ENCODE measurements at places on chromosomes 5 and 9.

DNA sequence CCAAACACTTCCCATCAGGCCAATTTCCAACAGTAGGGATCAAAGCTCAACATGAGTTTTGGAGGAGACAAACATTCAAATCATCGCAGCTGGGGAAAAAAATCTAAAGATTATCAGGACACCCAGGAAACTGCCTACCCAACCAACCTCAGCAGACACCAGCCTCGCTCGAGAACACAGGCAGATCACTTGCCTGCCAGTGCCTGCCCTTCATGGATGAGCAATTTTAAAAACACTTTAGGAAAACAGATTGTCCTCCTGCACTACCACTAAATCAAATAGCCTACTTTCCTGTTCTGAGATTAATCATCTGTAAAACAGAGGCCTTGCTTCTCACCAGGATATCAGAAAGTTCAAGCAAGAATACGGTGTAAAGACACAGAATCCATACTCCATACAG, 14.7 kb upstream of the TMEM174 start:
- DNase-seq: no peak

DNA sequence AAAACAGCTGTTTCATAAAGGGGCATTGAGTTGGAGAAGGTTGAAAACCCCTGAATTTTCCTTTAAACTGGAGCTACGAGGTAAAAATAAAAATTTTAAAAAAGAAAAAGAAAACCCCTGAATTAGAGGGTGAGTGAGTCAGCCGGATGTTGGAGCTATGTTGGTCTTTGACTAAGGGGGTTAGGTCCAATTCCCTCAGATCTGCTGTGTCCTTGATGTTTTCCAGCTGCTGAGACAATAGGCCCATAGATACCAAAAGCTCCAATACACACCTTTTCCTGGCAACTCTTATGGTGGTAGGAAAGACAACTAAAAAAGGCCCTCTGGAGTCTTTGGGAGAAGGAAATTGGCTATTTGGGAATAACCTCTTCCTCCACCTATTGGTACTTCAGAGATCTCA, 79.4 kb upstream of the SAP30L start:
- DNase-seq: no peak

DNA sequence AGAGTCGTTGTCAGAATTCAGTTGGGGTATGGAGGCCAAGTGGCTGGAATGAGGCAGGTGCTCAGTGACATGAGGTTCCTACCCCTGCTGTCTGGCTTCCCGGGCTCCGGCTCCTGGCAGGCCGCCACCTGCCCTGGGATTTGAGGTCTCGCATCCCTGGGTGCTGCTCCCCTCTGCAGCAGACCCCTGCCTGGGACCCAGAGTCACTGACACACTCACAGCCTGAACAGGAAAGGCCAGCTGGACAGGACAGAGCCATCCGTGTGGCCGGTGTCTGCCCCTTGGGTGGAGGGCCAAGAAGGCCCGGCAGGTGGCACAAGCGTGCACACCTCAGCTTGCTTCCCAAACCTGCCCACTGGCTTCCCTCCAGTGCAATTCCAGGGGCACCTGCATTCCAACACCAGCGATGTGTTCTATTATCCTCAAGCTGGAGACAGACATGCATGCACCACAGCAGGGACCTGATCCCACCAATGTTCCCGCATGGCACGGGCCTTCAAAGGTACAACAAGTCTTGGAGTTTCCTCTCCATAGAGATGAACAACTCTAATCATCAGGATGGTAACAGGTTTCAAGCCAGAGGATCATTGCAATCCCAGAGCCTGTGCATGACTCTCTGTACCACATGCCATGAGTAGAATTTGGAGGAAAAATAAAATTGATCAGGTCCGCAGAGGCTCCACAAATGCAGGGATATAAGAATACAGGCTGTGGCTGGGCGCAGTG, 45.6 kb upstream of the RNF130 start:
- DNase-seq: no peak

DNA sequence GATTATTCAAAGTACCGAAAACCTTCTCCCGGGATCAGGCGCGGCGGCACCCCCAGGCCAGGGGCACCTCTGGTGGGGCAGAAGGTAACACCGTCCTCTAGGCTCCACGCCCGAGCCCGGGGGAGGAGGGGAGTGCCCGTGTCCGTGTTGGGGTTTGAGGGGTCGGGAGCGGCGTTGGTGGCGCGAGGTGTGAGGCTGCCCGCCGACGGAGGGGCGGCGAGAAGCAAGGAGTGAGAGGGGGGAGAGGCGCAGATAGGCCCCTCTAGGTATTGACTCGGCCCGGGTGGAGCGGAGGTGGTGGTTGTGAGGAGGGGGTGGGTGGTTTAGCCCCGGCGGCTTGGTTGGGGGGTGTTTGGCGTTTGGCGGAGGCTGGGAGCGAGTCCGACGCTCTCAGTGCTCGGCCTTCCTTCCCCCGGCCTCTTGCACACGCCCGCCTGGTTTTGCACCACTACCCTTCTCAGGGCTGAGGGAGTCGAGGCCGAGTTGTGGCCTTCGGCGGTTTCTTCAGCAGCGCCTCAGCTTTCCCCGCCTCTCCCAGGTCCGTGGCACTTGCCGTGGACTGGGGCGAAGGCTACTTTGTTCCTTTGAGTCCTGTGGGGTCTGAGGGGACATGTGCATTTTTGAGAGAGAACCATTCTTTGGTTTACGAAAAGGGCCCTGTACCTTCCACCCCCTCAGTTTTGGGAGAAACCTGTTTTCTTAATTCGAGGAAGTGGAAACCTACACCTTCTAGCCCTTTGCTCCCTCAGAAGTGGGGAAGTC, 450 bp downstream of the GPBP1 start:
- DNase-seq: no peak

GRCh38 chr5:75239681-75240080, 3.0 kb upstream of the ANKRD31 start:
- DNase-seq: no peak

- DNase-seq: no peak
Observed at GRCh38 chr5:334903-335739, 13.6 kb downstream of the AHRR start.

GRCh38 chr9:100689635-100690034, 111.8 kb downstream of the CAVIN4 start:
- no peak for DNase-seq

GRCh38 chr5:124981901-124982300, 235.5 kb upstream of the ZNF608 start:
- DNase-seq: no peak

GRCh38 chr9:5611321-5612184, 17.4 kb upstream of the RIC1 start:
- no peak for DNase-seq

GRCh38 chr9:90979639-90980038, 178.0 kb downstream of the SYK start:
- DNase-seq: no peak

GRCh38 chr9:76137931-76138330, 247.5 kb downstream of the PCSK5 start:
- no peak for DNase-seq

DNA sequence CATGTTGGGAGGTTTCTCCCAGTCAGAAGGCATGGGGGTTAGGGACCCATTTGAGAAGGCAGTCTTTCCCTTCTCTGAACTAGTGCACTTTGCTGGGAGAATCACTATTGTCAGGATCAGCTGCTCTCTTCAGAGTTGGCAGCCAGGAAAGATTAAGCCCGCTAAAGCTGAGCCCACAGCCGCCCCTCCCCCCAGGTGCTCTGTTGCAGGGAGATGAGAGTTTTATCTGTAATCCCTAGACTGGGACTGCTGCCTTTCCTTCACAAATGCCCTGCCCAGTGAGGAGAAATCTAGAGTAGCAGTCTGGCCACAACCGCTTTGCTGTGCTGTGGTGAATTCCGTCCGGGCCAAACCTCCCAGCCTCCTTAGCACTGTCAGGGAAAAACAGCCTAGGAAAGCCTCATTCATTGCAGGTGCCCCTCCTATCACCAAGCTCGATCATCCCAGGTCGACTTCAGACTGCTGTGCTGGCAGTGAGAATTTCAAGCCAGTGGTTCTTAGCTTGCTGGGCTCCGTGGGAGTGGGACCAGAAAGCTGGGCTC, 69.8 kb downstream of the CNTLN start:
- no peak for DNase-seq

GRCh38 chr9:133275105-133276000, at the start of gene ABO:
Gene ABO (minus strand): TSS chr9:133275201.
- no peak for DNase-seq

DNA sequence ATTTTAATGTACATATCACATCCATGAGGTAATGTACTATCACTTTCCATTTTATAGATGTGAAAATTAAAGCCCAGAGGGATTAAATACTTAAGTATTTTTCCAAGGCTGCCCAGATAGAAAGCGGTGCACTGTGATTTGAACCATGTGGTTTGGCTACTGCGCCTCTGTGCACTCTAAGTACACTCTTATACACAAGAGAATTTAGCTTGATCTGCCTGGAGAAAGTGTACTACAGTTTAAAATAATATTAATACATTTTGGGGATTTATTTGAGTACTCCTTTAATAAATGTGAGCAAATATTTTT, 360.4 kb upstream of the ACTBL2 start:
- no peak for DNase-seq

- no peak for DNase-seq
Observed at GRCh38 chr5:176564002-176564401, 14.9 kb downstream of the CDHR2 start.

DNA sequence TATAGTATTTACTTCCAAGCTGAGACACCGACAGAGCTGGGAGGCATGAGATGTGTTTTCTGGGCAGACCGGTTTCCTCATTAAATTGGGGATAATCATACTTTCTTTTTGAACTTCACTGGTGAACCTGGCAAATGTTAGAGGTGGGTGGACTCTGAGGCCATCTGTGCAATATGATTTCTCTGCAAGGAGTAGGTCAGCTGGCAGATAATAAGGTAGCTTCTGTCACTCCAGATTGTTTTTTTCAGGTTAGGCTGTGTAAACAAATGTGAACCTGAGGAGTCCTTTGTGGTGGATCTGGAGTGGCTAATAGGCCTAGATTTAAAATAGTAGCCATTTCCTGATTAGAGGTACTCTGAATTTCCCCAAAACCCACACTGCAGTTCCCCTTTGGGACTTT, 75.4 kb upstream of the S1PR3 start:
- no peak for DNase-seq

DNA sequence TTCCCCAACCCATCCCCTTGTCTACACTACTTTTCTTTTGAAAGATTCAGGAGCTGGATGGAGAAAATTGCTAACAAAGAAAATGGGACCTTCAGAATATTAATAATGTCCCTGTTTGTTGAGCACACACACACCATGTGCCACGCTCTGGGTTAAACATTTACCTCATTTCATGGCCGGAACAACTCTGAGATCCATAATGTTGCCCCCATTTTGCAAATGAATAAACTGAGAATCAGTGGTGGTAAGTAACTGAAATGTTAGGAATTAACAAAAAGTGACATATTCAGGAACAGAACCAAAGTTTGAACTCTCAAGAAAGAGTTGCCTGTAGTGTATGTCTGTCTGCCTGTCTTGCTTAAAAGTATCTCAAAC, 51.4 kb upstream of the SMAD5 start:
- DNase-seq: no peak

- no peak for DNase-seq
Observed at GRCh38 chr5:172556262-172556661, 84.8 kb upstream of the NEURL1B start.

DNA sequence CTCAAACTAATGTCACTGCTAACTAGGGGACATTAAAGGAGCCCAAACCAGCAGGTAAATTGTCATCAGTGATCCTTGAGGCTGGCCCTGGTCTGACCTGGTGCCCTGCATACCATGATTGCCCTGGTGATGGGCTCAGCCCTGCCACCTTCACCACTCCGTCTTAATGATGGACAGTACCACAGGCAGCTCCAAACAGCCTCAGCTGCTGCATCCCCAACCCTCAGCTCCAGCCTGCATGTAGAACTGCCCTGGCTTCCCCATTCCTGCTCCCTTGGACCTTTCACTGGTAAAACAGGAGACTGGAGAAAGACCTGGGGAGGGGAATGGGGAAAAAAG, 190.0 kb downstream of the GAS1 start:
- no peak for DNase-seq

GRCh38 chr9:122263699-122264349, 816 bp downstream of the RBM18 start:
- no peak for DNase-seq

GRCh38 chr5:172545291-172545801, 91.0 kb upstream of the SH3PXD2B start:
- no peak for DNase-seq

DNA sequence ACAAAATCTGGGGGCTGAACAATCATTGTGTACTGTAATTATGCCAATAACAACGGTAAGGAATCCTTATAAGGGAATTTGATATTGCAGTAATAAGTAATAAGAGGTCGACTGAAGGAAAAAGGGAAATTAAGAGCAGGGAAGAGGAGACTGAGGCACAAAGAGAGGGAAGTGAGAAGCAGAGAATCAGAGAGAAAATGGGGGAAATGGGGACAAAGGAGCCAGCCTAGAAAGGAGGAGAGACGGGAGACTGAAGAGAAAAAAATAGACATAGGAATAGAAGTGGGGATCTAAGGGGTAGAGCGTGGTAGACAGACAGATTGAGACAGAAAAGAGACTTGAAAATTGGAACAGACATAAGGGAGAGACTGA, 518 bp upstream of the ZNF300 start:
- no peak for DNase-seq

- DNase-seq: no peak
Observed at GRCh38 chr5:168299372-168299771, 7.9 kb downstream of the WWC1 start.

DNA sequence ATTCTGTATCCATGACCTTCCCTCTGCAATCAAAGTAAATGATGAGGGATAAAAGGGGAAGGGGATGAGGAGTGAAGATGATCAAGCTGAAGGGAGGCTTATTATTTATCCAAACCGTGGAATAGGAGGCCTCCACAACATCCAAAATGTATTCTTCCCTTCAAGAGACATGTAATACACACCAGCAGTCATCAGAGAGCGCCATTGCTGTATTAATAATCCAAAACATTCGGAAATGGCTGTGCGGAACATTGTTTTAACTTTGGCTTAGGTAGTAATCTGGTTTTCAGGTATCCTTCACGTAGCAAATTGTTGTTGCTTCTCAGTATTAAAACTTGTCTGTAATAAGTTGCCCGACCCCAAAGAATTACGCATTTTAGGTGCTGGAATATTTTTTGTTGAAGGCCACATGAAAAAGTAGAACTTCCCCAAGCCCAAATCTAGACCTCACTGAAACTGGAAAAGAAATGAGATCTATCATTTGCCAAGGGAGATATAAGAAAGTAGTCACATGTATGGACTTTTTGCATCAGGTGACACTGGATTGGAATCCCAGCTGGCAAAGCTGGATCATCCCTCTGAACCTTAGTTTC, 2.6 kb upstream of the BOD1 start:
- DNase-seq: no peak

GRCh38 chr5:74027732-74028338, 401.8 kb downstream of the ARHGEF28 start:
- no peak for DNase-seq

- no peak for DNase-seq
Observed at GRCh38 chr9:3343671-3344070, 182.1 kb downstream of the RFX3 start.
